Suppressor macrophage (primary cell): ENCODE measurements at places on chromosomes 4 and X.
A peak's percentile ranks its signal among the peaks of the same experiment; 100 is the strongest.

GRCh38 chr4:177016541-177017141, 223.9 kb upstream of the VEGFC start:
- no peak for DNase-seq

DNA sequence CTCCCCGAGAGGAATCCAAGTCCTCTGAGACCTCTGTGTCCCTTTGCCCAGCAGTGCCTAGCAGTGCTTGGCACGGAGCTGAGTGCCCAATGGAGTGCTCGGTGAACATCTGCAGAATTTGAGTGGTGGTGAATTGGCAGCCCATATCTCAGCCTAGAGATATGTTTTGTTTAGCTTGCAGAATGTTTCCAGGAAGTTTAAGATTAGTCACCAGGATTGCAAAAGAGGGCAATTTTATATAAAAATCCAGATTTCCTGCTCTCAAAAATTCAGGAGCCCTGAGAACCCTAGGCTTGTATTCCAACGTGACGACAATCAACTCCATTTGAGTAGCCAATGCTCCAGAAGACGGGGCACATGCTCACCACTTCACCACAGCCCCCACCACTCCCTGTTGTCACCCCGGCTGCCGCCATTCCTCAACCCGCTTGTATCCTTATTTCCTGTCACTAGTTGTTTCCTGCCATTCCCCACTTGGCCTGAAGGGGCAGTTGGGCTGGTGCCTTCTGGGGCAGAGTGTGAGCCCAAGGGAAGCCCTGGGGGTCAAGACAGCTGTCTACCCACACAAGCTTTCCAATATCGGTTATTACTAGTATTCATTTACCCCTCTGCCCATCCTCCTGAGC, 116.9 kb downstream of the EFNB1 start:
- peak; percentile 14 for DNase-seq

- no peak for DNase-seq
These were observed 8.9 kb downstream of the GPR174 start for GRCh38 chrX:79153348-79153747.

GRCh38 chr4:51923343-51923742, 80.4 kb downstream of the DCUN1D4 start:
- no peak for DNase-seq

DNA sequence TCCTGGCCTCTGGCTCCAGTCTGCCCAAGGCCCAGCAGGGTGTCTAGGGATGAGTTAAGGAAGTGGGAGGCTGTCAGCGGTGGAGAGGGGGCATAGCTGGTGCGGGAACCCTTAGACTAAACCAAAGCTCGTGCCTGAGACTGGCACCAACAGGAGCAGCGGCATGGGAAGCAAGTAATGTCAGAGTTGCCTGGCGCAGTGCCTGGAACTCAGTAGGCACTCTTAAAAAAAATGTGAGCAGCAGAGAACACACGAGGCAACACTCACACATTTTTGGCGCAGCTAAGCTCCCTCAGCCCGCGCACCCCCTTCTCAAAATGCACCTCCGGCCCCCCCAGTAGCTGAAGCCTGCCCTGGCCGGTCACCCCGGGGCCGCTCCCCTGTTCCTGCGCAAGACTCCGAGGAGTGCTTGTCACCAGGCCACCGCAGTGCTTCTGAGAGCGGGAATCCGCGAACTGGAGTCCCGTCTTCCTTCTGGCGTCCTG, 583 bp downstream of the GABRE start:
- no peak for DNase-seq

DNA sequence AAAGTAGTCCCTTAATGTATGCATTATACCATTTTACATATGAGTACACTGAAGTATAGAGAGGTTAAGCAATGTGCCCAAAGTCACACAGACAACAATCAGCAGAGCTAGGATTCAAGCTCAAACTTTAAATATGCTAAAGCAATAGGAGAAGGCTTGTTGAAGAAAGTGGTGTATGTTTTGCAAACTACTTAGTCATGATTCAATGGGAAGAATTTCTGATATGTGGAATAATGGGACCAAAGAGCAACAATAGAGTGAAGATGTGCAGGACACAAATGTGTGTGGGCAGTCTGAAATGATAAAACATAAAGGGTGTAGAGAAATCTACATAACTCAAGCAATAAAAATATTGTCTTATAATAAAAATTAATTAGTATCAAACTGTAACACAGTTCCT, 109.0 kb upstream of the ARSJ start:
- DNase-seq, result no peak

DNA sequence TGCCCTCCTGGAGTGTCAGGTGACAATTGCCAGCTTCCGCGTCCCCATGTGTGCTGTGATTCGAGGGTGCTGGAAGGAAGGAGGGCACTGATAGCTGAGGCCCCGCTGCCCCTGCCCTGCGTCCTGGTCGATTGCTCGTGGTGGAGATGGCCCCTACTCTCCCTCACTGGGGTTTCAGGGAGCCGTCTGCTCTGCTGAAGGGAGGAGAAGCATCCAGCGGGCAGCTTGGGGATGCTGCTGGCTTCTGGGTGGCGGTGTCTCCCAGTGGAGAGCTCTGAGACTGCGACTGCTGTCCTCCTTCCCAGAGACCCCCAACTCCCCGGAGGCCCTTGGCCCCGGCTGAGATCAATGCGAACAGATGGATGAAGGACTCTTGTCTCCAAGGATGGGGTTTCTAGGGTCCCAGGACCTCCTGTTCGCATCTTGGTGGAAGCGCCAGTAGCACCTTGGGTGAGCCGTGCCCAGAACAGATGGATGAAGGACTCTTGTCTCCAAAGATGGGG, 98.6 kb downstream of the PSAPL1 start:
- no peak for DNase-seq

GRCh38 chrX:136867518-136867917, 13.0 kb downstream of the RBMX start:
- DNase-seq, result no peak

DNA sequence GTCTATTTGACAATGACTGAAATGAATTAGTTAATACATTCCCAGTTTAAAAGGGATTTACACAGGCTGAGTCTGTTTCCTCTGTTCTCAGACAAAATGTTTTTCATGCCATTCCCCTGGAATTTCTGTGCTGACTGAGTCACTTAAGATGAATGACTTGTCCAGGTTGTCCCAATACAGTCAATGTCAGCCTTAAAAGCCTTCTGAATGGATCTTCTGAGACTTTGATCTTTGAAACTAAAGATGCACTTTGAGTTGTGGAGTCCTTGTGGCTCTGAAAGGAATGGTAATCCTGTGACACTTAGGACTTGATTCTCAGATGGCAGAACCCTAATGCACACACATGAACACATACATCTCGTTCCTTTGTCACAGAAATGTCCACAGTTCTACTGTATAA, 622.2 kb upstream of the GRID2 start:
- DNase-seq, result no peak

- DNase-seq, result no peak
These were observed 23.0 kb downstream of the NAT8L start for GRCh38 chr4:2082118-2082517.

GRCh38 chr4:104532677-104533076, 38.0 kb upstream of the CXXC4 start:
- no peak for DNase-seq

- DNase-seq, result no peak
These were observed 42.1 kb upstream of the ANKRD50 start for GRCh38 chr4:124754681-124755080.

- DNase-seq, result peak; percentile 50
These were observed 531.8 kb downstream of the GLUD2 start for GRCh38 chrX:121579016-121579760.

DNA sequence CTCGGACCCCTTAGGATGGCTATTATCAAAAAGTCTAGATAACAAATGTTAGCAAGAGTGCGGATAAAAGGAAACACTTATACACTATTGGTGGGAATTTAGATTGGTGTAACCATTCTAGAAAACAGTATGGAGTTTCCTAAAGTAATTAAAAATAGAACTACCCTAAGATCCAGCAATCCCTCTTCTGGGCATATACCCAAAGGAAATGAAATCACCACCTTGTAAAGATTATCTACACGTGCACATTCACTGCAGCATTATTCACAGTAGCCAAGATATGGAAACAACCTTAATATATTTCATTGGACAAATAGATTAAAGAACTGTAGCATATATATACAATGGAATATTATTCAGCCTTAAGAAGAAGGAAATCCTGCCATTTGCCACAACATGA, 462.4 kb downstream of the IQCM start:
- DNase-seq, result no peak

DNA sequence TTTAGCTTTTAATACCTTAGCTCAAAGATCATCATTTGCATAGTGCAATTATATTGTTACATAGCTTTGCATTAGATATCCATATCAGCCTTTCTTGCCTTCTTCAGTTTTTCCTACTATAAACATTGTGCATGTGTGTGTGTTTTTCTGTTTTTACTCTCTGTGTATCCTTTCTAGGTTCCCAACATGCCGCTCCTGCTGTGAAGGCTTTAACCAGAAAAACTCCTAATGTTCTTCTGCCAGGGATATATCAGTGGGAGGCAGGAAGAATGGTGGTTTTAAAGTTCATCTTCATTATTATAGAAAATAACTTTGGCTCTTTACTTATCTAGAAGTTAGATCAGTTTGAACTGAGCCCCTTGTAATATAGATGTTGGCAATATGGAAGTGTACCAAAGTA, 61.2 kb downstream of the CPE start:
- no peak for DNase-seq

DNA sequence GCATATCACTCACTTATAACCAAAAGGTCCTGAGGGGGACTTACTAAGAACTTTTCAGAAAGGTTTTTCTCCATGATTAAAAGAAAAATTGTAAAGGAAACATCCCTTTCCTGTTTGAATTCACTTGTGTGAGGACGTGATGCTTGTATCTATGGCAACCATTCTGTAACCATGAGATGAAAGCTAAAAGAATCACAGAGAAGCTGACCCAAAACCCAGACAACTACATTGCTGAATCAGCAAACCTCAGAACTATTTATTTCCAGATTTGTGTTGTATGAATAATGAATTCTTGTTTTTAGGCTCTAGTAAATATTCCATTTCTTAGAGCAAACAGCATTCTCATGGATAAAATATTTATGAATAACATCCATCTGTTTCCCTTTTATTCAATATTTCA, 91.2 kb downstream of the RCHY1 start:
- no peak for DNase-seq

DNA sequence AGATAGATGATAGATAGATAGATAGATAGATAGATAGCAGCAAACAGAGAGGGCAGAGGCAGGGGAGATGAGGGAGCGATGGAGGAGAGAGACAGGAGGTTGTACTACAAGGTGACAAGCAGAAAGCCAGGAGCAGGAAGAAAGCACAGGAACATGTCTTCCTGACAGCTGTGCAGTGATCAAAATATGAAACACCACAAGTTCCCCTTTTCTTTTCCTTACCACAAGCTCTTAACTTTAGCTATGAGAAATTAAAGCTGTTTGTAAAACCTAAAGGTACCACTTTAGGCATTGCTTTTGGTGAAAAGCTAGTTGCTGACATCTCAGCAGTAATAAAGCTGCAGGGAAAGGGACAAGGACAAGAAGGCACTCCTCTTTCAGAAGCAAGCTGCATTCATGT, 9.1 kb upstream of the MAGED4B start:
- no peak for DNase-seq

- peak; percentile 44 for DNase-seq
These were observed 38.9 kb downstream of the TLR10 start for GRCh38 chr4:38743866-38744265.

DNA sequence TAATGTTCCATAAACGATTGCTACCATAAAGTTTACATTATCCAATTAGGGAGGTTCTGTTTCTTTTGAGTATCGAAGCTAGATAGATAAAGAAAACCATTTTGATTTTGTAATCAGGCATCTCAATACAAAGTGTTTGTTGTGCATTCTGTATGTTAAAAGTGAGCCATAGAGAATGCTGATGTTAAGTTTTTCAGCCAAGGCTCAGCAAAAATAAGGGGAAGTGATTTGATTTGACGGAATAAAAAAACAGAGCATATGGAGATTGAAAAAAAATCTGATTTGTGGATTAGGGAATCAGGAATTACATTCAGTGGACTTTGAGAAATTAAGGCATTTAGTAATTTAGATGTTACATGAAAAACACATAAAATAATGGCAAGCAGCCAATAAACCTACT, 314.8 kb downstream of the PPP3CA start:
- DNase-seq, result peak; percentile 19

DNA sequence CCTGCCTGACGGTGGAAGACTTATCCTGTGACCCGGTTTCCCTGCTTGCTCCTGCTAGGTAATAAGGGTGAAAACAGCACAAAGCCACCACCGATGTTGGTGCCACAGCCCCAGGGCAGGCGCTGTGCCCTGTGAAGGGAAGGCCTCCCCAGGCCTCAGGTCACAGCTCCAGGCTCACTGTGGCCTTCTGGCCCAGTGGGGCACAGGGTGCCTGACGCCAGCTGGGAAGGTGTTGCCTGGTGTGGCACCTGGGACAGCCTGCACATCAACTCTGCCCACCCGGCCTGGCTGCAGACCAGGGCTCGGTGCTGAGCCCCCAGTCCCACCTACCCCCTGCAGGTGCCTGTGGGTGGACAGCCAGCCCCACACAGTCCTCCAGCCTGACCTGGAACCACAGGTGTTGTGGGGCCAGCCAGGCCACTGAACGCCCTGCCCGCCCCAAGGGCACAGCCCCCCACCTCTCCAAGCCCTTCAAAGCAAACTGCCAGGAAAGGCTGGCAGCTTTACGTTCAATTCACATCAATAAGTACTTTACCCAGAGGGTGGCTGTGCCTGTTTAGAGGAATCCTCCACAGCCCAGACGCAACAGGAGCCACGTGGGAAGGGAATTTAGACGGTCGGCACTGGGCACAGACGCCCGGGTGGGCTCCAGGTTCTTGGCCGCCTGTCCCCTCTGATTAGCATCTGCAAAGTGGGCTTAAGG, 54.3 kb downstream of the ZFYVE28 start:
- DNase-seq, result no peak

DNA sequence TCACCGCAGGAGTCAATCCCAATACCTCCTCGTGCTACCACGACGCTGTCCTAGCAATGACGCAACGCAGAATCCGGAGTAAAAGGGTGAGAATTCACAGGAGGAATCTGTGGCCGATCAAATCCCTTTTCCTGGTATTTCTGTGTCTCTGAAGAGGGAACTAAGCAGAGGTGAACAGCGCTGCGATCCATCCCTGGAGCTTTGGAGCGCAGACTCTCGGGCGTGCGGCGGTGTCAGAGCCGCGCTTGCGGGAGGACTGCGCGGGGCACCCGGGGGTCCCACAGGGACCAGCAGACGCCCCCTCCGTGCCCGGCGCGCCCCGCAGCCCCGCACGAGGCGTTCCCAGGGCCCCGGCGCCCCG, 17.2 kb upstream of the ZNF718 start:
- DNase-seq, result no peak

GRCh38 chr4:88291003-88291402, 6.6 kb upstream of the PPM1K start:
- no peak for DNase-seq

GRCh38 chr4:35933901-35934300, 310.4 kb downstream of the ARAP2 start:
- no peak for DNase-seq

DNA sequence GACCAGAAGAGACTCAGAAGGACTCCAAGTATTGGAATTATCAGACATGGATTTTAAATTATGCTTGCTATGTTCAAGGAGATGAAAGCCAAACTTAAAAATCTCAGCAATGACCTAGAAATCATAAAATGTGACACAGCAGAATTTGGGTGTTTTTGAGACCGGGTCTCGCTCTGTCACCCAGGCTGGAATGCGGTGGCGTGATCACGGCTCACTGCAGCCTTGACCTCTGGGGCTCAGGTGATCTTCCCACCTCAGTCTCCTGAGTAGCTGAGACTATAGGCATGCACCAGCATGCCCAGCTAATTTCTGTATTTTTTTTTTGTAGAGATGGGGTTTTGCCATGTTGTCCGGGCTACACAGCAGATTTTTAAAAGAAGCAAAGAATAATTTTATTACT, 12.7 kb downstream of the TAB3 start:
- DNase-seq, result no peak

GRCh38 chr4:121950680-121951520, 960 bp downstream of the TRPC3 start:
- no peak for DNase-seq
